ENCODE measurements at places on chromosomes 2 and 18.

DNA sequence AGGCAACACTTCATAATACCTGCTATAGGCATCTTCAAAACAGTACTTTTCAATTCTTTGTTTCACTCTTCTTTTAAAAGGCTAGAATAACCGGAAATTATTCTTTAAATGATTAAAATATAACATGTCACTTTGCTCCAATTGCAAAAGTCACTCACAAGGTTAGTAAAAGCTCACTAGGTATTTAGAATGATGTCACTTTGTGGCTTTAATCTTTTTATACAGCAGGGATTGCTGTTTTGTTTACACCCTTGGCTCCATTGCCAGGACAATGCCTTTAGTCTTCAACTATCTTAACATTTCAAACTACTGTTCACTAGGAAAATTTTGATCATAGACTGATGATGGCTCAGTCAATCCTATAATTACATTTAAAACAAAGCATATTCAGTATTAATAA lies 157.1 kb downstream of the BAZ2B start:
- no peak for DNase-seq

GRCh38 chr2:112031473-112032223 lies 23.4 kb upstream of the TMEM87B start:
- no peak for DNase-seq

GRCh38 chr2:62596061-62596921 lies 90.3 kb upstream of the TMEM17 start:
- DNase-seq: no peak

DNA sequence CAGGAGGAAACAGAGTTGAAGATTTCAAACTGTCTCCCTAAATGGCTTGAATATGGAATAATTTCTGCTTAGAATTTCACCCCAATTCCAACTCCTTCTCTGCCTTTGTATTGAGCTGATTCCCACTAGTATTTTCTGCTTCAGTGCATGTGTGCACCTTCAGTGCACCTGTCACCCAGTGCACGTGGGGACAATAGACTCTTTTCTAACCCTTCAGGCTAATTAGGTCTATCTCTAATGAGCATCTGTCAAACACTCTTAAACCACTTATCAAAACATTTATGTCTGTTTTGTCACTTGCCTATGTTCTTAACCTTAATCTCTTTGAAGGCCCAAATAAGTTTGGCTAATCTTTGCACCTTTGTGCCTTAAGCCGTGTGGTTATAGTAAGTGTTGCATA lies 232.0 kb upstream of the NETO1 start:
- no peak for DNase-seq
